ENCODE measurements at places on chromosomes 7 and 10.
A peak's percentile ranks its signal among the peaks of the same experiment; 100 is the strongest.

DNA sequence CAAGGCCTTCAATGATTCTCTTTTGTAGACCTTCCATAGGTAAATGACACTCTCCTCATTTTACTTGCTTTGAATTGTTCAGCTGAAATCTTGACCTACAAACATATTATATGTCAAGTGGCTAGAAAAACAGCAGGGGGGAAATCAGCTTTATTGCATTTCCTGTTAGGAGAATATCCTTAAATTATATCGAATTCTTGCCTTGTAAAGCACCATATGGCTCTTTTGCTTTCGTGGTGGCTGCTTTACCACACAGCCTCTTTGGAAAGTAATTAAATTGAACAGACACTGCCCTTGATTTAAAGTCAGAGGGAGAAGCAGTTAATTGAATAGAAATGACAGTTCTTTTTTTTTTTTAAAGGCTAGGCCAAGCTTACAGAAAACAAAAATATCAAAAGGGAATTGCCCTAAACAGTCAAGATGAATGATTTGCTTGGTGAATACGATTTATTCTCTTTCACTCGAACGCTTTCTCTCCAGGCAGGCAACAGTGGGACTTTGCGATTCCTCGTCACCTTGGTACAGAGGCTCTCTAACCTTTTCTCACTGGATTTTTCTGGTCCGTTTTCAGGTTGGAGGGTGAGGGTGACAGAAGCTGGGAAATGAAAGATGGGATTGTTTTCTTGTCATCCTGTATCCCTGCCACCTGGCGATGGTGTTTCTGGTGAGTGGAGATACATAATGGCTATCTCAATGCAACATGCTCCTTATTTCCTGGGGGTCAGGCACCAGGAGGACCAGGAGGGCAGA, 126.0 kb downstream of the GATA3 start:
- no peak for DNase-seq

DNA sequence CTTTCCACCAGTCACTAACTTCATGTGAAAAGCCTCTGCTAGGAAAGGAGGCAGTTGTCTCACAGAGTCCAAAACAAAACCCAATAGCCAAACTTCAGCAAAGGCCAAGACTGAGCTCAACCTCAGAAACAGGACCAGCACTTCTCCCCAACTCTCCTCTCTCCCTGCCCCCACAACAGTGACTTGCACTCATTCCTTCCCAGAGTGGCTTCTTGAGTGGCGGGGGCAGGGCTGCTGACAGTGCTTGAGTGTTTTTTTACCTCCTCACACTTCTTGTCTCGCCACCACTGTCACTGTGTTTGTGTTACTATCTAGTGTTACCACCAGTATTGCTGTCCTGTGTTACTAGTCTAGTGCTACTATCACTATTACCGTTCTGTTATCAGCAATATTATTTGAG, 206.8 kb downstream of the KLF6 start:
- DNase-seq = no peak

DNA sequence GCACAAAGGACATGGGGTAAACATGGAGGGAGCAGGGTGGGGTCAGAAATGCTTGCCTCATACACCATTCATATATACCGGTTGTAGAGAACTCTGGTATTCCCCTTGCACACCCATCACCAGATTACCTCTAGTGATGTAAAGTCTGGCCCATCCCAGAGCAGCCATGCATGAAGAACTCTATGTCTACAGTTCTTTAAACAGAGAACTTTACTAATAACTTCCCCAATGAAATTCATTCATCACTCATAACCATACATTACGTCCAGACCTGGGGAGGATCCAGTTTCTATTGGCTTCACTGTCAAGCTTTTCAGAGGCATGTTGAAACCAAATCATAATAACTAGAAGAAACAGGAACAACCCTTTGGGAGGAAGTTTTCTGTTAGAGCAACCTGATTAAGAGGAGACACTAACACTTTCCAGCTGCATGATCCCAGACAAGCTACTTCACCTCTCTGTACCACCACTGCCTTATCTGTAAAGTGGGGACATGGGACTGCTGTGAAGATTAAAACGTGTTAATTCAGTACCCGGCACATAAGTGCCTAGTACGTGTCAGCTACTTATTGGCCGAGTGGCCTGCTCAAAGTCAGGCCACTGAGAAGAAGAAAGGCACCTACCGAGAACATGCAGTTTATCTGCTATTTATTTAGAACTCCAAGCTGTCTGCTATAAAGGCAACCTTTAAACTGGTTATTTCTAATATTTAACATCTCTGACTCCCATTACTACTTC, 59.7 kb downstream of the IGF2BP3 start:
- no peak for DNase-seq

DNA sequence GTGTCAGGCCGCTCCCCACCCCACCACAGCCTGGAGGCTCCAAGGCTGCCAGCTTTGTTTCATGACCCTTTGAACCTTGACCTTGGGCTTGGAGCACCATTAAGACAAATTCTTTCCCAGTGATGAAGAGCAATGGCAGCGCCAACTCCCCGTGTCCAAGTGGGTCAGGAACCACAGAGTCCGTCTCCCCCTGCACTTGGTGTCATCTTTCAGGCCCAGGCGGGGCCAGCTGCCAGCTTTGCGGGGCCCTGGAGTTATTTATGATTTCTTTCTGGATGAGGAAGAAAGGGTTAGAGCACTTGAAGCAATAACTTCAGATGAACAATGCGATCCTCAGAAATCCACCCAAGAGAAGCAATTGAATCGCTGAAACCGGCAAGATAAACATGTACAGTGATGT, 110.8 kb downstream of the MYL10 start:
- DNase-seq = no peak

- DNase-seq = no peak
Measured at GRCh38 chr10:6211671-6212635, 9.2 kb downstream of the PFKFB3 start.

- DNase-seq = peak; percentile 76
Measured at GRCh38 chr7:832167-832967, at the start of gene SUN1. SUN1 (plus strand) TSS chr7:832476; CDS start chr7:832525, 49 bp downstream.

- peak; percentile 12 for DNase-seq
Measured at GRCh38 chr7:51226916-51227535, 89.6 kb downstream of the COBL start.

Data from activated CD8-positive, alpha-beta memory T cell treated with anti-CD3 and anti-CD28 coated beads, Interleukin-2, amount 10 ng/mL, durations not matched to agents 7 days and 5 days (primary cell).